A673 (cell line): ENCODE measurements at places on chromosomes 7 and 10.
A peak's percentile ranks its signal among the peaks of the same experiment; 100 is the strongest.

GRCh38 chr7:44912775-44913347, 27.5 kb upstream of the PURB start:
- H3K27me3 ChIP-seq = no peaks in the 10 kb centered on the region
- no peaks in the 10 kb centered on the region for H3K4me1 ChIP-seq
- no peak overlapping the region for H3K27ac ChIP-seq
- DNase-seq = no peak

DNA sequence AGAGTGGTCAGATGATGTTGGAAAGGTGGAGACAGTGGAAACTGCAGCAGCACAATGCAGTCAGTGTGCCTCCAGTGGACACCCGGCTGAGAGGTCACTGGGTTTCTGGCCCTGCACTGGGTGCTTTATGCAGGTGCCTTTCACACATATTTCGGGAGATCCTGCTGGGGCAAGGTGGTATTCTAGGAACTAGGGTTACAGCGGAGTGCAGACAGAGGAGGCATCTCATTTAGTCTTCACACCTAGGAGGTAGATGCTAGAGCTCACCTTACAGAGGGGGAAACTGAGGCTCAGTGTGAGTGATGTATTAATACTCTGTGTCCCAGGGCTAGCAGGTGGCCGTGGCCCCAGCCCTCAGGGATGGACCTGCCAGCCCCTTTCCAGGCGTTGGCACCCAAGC, 103.9 kb upstream of the KCTD7 start:
- H3K27ac ChIP-seq = no peak overlapping the region
- no peak for DNase-seq
- no peaks in the 10 kb centered on the region for H3K27me3 ChIP-seq
- H3K4me1 ChIP-seq = no peaks in the 10 kb centered on the region
- H3K36me3 ChIP-seq = no peaks in the 10 kb centered on the region

DNA sequence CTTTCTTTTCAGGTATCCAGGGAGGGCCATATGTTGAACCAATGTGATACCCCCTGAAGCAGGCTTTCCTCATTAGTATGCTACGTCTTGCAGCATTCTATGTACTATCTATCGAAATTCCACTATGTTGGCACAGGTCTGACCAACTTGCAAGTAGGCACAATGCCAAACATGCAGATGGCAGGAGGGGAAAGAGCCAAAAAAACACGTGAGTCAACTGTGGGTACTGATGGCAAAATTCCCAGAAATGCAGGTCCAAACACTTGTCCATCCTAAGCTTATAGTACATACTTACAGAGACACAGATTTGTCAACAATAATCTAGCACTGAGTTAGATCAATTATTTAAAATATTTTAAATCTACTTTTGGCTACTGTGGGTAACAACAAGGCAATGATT, 394.9 kb downstream of the DGKB start:
- H3K4me3 ChIP-seq = no peak overlapping the region
- peak; percentile 8 for DNase-seq
- H3K36me3 ChIP-seq = no peaks in the 10 kb centered on the region
- H3K27ac ChIP-seq = no peak overlapping the region
- H3K4me1 ChIP-seq = no peaks in the 10 kb centered on the region

DNA sequence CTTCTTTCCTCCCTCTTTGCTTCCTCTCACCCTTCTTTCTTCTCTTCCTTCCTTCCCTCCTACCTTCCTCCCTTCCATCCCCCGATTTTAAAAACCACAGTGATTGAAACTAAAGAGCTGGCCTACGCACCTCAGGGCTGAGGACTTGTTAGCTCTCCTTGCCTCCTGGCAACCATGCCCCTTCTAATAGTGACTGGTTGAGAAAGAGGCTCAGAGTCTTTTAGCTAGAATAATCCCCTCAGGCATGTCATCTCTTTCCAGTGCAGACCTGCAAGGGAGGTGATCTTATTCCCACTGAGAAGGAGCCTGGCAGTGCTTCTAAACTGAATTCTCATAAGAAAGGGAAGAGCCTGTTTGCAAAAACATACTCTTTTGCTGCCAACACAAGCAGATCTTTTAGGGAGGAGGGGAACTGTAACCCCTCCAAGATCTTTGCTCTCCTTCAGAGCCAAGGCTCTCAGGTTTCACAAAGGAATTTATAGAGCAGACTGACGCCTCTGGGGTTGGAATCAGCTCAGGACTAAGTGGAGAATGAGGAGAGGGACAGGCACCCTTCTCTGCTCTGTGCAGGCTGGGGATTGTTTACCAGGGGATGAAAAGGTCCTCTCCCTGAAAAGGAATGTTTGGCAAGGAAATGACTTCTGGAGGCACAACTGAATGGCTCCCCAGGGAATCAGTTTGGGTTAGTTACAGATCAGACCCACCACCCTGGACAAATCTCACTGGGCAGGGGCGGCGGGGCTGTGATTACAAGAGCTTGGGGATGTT, 9.4 kb upstream of the ANKRD1 start:
- DNase-seq = peak; percentile 71
- no peaks in the 10 kb centered on the region for H3K36me3 ChIP-seq
- H3K27me3 ChIP-seq = no peaks in the 10 kb centered on the region
- H3K27ac ChIP-seq = peak overlapping the region; percentile 60

DNA sequence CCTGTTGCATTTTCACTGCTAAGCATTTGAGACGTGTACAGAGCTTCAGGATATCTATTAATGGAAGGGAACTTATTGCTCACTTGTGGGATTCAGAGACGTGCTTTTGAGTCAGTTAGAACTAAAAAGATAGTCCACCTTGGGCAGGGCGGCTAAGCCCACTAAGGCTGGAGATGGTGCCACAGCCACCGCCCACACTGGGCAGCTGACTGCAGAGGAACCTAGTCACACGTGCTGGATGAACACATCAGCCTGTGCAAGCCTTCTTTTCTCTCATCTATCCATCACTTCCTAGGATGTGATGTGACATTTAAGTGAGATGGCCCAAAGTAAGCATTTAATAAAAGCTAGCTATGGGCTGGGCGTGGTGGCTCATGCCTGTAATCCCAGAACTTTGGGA, 78.0 kb downstream of the PTPRE start:
- H3K4me3 ChIP-seq = no peak overlapping the region
- DNase-seq = no peak
- H3K36me3 ChIP-seq = no peaks in the 10 kb centered on the region
- H3K27me3 ChIP-seq = no peaks in the 10 kb centered on the region
- peaks cover 37% of the 10 kb centered on the region for H3K4me1 ChIP-seq
- no peak overlapping the region for H3K27ac ChIP-seq

DNA sequence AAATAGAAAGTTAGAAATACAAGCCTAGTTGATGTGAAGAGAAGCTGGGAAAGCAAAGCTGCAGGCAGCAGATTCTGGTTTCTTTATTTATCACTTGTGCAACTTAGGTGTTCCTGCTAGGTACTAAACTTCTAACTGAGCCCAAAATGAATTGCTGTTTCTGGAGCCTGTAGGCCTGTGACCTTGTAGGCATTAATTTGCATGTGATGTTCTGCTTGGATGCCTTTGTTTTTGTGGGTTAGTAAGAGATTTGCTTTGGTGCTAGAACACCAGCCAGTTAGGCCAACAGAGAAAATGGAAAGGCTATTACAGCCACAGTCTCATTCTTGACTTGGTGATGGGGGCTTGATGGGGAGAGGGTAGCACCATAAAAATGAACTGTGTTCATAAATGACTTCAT, 370.7 kb downstream of the PPP1R3A start:
- H3K4me3 ChIP-seq = no peak overlapping the region
- H3K27me3 ChIP-seq = no peaks in the 10 kb centered on the region
- no peaks in the 10 kb centered on the region for H3K4me1 ChIP-seq

DNA sequence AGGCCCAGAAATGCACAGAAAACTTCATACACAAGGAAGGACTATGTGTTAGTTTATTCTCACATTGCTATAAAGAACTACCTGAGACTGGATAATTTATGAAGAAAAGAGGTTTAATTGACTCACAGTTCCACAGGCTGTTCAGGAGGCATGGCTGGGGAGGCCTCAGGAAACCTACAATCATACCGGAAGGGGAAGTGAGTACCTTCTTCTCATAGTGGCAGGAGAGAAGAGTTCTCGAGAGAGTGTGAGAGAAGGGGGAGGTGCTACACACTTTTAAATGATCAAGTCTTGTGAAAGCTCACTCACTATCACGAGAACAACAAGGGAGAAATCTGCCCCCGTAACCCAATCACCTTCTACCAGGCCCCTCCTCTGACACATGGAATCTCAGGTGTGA, 16.8 kb upstream of the RAMP3 start:
- H3K4me3 ChIP-seq = no peak overlapping the region
- peaks cover 4% of the 10 kb centered on the region for H3K27me3 ChIP-seq
- DNase-seq = no peak
- H3K27ac ChIP-seq = no peak overlapping the region
- H3K4me1 ChIP-seq = no peaks in the 10 kb centered on the region

GRCh38 chr10:49183596-49184542, 4.3 kb downstream of the TMEM273 start:
- no peak for DNase-seq
- no peak overlapping the region for H3K27ac ChIP-seq
- no peaks in the 10 kb centered on the region for H3K36me3 ChIP-seq
- H3K4me1 ChIP-seq = no peaks in the 10 kb centered on the region

GRCh38 chr10:122132882-122133565, 138.1 kb upstream of the BTBD16 start:
- no peak overlapping the region for H3K4me3 ChIP-seq
- no peaks in the 10 kb centered on the region for H3K27me3 ChIP-seq
- H3K4me1 ChIP-seq = no peaks in the 10 kb centered on the region
- H3K27ac ChIP-seq = no peak overlapping the region
- no peak for DNase-seq

GRCh38 chr7:20287317-20287716, 43.4 kb upstream of the ITGB8 start:
- peaks cover 5% of the 10 kb centered on the region for H3K4me1 ChIP-seq
- no peak for DNase-seq
- H3K36me3 ChIP-seq = no peaks in the 10 kb centered on the region
- H3K27ac ChIP-seq = no peak overlapping the region
- no peaks in the 10 kb centered on the region for H3K27me3 ChIP-seq
- no peak overlapping the region for H3K4me3 ChIP-seq

GRCh38 chr10:86265895-86266259, 100.7 kb downstream of the GRID1 start:
- no peak for DNase-seq
- no peaks in the 10 kb centered on the region for H3K27me3 ChIP-seq
- no peak overlapping the region for H3K27ac ChIP-seq
- H3K36me3 ChIP-seq = no peaks in the 10 kb centered on the region
- H3K4me1 ChIP-seq = no peaks in the 10 kb centered on the region

GRCh38 chr10:47038881-47039561, 127.8 kb downstream of the PTPN20 start:
- no peak overlapping the region for H3K27ac ChIP-seq
- no peaks in the 10 kb centered on the region for H3K27me3 ChIP-seq
- H3K4me3 ChIP-seq = no peak overlapping the region
- H3K4me1 ChIP-seq = no peaks in the 10 kb centered on the region
- DNase-seq = no peak

DNA sequence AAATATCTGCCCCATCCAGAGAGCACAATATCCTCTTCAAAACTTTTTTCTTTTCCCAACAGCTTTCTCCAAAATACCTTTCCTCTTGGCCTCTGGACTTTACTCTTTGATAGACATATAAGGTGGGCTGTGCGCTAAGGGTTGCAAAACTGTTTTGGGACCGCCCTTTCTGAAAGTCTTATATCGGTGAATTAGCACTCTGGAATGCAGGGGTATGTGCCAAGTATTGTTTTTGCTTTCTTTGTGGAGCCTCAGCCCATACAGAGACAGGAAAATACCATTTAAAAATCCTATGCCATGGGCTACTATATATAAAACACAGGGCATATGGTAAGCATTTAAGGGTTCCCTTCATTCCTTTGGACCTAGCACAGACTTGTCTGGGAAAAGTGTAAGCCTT, 37.7 kb downstream of the PPP1R17 start:
- H3K27me3 ChIP-seq = no peaks in the 10 kb centered on the region
- peaks cover 3% of the 10 kb centered on the region for H3K4me1 ChIP-seq
- DNase-seq = peak; percentile 7
- H3K36me3 ChIP-seq = no peaks in the 10 kb centered on the region

DNA sequence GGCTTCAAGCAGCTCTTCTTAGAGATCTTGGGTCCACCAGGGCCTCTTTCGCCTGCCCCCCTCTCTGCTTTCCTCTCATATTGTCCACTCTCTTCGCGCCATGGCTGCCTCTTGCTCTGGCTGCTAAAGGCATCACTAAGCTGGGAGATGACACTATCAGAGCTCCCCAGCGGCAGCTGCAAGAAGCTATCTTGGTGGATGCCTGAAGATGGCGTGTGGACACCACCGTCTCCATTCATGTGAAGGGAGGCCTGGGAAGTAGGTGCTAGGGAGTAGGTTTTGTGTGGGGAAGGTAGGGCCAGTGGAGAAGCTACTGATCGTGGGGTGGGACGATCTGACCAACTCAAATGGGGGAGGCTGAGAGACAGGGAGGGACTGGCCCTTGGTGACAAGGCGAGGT, 45.9 kb upstream of the PDLIM1 start:
- peaks cover 3% of the 10 kb centered on the region for H3K4me1 ChIP-seq
- no peaks in the 10 kb centered on the region for H3K36me3 ChIP-seq
- no peaks in the 10 kb centered on the region for H3K27me3 ChIP-seq
- DNase-seq = no peak
- H3K4me3 ChIP-seq = no peak overlapping the region

DNA sequence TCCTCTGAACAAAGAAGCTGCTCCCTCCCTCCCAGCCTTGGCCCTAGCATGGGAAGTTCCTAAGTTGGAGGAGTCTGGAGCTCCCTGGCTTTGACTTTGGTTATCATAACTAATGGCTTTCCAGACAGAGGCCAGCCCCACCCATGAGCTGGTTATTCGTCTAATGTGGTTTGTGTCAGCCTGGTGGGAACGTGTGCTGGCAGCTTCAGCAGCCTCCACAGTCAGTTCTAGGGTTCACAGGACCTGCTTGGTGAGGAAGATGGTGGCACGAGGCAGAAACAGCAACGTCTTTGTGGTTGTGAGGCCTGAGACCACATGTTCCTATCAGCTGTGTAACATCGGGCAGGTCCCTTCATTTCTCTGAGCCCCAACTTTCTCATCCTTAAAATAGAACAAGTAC, 103.1 kb downstream of the PAXIP1 start:
- H3K4me1 ChIP-seq = no peaks in the 10 kb centered on the region
- no peak overlapping the region for H3K4me3 ChIP-seq
- DNase-seq = no peak
- no peaks in the 10 kb centered on the region for H3K36me3 ChIP-seq
- H3K27me3 ChIP-seq = peaks cover 27% of the 10 kb centered on the region
- no peak overlapping the region for H3K27ac ChIP-seq

DNA sequence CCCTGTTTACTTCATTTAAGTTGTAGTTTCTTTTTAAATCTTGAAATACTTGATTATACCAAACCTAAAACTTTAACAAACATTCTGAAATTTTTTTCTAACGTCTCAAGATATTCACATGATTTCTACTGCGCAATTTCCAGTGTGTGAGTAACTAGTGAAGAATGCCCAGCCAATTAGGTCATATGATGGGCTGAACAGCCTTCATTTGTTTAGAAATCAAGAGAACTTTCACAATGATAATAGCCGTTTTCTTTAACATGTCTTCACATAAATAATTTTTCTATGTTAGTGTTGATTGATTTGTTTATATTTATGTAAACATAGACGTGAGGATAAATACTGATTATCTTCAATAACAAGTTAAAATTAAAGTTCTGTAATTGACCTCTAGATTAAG, 21.8 kb downstream of the STAM start:
- peak; percentile 57 for DNase-seq
- H3K4me3 ChIP-seq = no peak overlapping the region
- no peaks in the 10 kb centered on the region for H3K36me3 ChIP-seq
- no peak overlapping the region for H3K27ac ChIP-seq

GRCh38 chr7:107161415-107161814, 7.4 kb upstream of the HBP1 start:
- peaks cover 1% of the 10 kb centered on the region for H3K4me1 ChIP-seq
- no peak for DNase-seq
- no peaks in the 10 kb centered on the region for H3K36me3 ChIP-seq
- H3K4me3 ChIP-seq = no peak overlapping the region
- H3K27me3 ChIP-seq = no peaks in the 10 kb centered on the region
